NCI-H1092 treated with DMSO at 0.1 percent for 48 hours (cell line): ENCODE measurements at places on chromosomes 12 and 14.

DNA sequence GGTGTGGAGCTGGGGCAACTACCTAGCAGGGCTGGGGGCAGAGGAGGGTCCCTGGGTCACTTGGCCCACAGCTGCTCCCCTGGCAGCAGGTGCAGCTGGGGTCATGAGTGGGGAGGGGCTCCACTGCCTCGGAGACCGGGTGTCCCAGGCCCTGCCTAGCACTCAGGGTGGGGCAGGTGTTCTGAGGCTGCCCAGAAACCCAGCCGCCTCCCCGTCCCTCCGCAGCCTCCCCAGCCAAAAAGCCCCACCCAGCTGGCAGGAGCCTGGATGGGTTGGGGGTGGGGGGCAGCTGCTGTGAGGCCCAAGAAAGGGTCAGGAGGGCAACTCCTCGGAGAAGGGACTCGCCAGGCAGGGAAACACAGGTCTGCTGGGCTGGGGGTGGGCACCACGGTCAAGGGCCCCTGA is 11.2 kb downstream of the AHNAK2 start:
- DNase-seq, result no peak

- peak; percentile 89 for DNase-seq
Observed at GRCh38 chr14:36515896-36516718, 3.9 kb downstream of the NKX2-1 start.

DNA sequence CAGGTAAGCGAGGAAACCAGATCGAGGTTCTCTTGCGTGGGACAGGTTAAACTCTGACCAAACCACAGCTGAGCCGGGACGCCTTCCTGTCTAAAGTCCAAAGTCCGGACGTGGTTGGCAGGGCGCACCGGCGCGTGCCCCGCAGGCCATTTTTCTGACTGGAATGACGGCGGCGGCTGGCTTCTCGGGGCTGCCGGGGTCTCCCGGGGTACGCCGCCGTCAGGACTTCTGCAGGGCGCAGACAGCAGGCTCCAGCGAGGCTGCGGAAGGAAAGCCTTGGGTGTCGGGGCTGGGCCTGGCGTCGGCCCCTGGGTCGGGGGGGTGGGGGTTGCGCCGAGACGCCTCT is 32.8 kb downstream of the MIA2 start:
- peak; percentile 77 for DNase-seq

DNA sequence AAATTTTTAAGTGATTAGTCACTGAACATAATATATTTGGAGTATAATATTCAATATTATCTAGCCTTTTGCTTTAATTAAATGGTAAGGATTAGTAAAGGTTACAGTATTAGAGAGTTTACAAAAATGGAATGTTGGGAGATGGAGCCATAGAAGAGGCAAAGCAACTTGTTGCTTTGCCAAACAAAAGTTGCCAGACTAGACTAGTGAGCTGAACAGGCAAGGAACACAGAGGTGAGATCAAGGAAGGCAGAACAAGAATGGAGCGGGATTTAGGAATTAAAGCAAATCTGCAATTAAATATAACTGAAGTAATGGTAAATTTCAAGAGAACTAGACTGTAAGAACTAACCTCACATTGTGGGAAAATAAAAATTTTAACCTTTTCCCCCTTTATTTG is 5.1 kb downstream of the ARF6 start:
- no peak for DNase-seq

DNA sequence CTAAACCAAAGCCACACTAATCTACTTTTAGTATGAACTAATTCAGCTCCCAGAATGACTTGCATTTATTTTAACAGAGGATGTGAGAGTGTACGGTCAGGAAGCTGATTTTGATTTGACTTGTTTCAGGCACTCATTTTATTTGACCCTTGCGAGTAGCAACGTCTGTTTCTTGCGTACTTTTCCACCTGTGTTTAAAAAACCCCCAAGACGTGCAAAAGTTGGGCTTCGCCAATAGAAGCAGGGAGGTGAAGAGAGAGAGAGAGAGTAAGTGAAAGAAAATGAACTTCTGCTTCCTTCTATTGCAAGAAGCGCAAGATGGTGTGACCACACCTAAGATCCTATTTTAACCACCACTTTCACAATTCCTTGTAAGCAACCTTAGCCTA is 6.7 kb upstream of the SLC15A4 start:
- no peak for DNase-seq

GRCh38 chr12:98572010-98572409 is 21.5 kb upstream of the SLC25A3 start:
- DNase-seq, result no peak

GRCh38 chr12:112252184-112252583 is 126.8 kb downstream of the TRAFD1 start:
- no peak for DNase-seq

- DNase-seq, result no peak
Observed at GRCh38 chr12:71107936-71108335, 49.9 kb downstream of the TSPAN8 start.

- DNase-seq, result no peak
Observed at GRCh38 chr14:94284221-94284620, 8.8 kb downstream of the SERPINA10 start.
